ENCODE measurements at places on chromosomes 1 and 21.
A peak's percentile ranks its signal among the peaks of the same experiment; 100 is the strongest.

DNA sequence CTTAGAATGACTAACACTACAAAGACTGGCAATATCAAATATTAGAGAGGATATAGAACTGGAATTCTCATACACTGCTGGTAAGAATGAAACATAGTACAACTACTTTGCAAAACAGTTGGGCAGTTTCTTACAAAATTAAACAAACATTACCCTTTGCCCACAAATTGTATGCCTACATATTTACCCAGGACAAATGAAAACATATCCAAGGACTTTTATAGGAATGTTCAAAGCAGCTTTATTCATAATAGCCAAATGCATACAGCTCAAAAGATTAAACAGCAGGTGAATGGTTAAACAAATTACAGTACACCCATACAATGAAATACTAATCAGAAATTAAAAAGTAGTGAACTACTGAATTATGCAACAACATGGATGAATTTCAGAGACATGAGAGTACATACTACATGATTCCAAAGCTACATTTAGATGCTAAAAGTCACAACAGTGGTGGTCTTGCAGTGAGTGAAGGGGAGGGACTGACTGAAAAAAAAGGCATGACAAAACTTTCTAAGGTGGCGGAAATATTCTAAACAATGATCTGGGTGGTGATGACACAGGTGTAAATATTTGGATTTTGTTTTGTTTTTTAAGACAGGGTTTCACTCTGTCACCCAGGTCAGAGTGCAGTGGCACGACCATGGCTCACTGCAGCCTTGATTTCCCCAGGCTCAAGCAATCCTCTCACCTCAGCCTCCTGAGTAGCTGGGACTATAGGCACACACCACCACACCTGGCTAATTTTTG lies 40.4 kb downstream of the LYST start:
- no peak for DNase-seq

GRCh38 chr21:25361765-25362164 lies 245.5 kb downstream of the MRPL39 start:
- DNase-seq, result no peak

GRCh38 chr1:15501208-15502032 lies 22.6 kb downstream of the CASP9 start:
- DNase-seq, result peak; percentile 54

DNA sequence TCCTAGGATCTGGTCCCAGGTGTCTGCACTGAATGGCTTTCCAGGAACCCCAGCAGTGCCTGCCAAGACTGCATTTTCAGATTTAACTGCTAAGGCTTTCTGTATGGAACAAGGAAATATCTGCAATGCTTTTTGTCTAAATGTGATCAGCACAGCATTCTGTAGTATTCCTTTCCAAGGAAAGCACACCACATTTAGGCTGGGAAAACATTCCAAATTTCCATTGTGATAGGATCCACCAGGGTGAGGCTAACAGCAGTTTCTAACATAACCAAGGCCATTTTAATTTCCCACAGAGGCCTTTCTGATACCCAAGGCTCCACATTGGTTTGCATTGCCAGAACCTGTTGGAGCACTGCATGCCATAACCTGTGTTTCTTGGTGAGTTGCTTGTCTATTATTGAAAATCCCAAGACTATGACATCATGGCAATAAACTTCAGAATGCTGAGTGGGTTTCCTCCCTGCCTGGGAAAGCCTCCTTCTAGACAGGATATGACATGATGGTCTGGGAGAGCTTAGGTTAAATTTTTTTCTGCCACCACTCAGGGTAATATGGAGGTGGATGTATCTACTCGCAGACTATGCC lies 23.3 kb upstream of the PTGFRN start:
- peak; percentile 10 for DNase-seq

DNA sequence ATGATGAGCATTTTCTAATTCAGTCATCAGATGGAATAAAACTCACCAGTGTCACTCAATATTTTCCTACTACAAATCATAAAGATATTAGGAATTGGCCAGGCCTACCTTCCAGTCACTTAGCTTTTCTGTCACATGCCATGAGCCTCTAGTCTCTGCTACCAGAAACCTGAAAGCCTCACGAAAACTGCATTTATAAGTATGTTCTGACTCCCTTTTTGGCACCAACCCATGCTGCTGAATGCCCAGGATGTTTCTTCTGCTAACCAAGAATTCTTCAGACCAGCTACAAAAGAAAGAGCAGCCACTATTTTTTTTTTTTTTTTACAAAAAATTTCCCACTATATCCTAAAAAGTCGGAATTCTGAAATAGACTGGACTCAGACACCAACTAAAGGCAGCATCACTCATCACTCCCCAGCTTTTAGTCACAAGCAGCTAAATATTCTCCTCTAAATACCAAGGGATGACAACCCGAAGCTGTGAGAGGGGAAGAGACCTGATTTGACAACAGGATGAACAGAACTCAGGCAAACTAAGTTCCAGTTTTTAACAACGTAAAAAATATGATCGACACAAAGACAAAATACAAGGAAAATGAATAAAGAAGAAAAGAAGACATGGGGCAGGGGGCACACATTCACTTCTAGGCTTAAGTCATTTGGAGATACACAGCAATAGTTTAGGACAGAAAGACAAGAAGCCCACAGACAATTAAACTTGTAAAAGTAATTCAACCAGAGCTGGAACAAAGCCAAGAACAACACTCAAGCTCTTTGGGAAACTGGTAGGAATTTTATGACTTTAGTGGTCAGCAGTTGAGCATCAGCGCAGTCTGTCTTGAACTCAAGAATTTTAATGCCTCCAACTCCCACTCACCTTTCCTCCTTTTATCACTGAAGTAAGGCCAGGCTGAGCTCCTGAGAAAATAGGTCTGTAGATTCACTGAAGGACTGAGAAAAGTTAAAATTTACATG lies 1.7 kb downstream of the DCAF8 start:
- DNase-seq, result peak; percentile 72

DNA sequence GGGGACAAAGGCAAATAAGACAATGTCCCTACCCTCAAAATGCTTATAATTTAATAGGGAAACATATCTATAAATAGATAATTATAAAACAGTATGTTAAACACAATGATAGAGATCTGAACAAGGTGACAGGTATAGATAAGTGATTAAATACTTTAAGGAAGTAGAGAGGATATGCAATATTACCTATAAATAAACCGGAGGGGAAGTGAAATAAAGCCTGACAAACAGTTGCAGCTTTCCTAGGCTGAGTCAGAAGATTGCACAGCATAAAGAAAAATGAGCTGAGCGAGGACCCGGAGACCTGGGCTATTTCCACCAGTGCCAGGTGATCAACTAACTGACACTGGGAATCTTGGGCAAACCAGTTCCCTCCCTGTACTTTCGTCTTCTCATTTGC lies 11.5 kb upstream of the PSRC1 start:
- no peak for DNase-seq

DNA sequence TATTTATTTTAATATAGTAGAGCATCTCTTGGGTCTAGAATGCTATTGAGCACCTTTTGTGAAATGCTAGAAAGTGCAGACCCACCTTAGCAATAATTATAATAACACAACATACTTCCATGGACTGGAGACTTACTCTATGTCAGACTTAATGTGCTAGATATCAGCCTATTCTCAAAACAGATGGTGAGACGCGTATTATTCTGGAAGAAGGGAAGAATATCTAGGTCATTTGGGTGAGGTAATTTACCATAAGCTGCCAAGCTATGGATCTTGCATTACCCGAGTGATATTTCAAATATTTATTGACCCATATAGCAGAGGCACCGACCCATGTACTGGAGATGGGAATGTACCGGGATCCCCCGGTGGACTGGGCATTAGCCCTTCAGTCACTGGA lies 20.6 kb upstream of the IFNLR1 start:
- DNase-seq, result no peak

GRCh38 chr1:205247130-205247921 lies 19.6 kb downstream of the TMCC2 start:
- no peak for DNase-seq

- no peak for DNase-seq
Observed at GRCh38 chr1:106768501-106768900, 288.0 kb upstream of the PRMT6 start.

- no peak for DNase-seq
Observed at GRCh38 chr1:154941333-154942013, 5.0 kb upstream of the PMVK start.

DNA sequence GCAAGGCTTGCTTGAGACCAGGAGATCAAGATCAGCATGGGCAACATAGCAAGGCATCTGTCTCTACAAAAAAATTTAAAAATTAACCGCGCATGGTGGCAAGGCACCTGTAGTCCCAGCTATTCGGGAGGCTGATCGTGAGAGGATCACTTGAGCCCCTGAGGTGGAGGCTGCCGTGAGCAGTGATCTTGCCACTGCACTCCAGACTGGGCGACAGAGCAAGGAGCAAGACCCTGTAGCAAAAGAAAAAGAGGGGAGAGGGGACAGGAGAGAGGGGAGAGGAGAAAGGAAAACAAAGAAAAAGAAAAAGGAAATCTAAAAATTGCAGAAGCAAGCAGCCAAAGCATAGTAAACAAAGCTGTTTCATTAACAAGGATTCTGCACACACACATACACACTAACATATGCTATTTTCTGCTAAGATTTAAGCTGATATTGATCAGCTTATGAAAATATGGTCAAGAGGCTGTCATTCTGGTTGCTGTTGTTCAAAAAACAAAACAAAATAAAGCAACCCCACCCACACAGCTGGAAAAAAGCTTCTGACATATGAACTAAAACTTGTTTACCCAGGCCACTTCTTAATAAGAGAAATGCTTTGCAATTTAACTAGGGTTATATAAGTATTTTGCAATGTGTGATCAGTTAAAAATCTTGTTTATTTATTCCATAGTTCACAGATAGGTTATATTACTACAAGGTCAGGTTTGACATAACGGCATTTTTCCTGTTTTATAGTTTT lies 1.8 kb downstream of the ARNT start:
- no peak for DNase-seq

GRCh38 chr1:41666981-41667631 lies 182.6 kb upstream of the EDN2 start:
- DNase-seq, result no peak

- DNase-seq, result no peak
Observed at GRCh38 chr1:32104127-32104526, 3.7 kb upstream of the KPNA6 start.

DNA sequence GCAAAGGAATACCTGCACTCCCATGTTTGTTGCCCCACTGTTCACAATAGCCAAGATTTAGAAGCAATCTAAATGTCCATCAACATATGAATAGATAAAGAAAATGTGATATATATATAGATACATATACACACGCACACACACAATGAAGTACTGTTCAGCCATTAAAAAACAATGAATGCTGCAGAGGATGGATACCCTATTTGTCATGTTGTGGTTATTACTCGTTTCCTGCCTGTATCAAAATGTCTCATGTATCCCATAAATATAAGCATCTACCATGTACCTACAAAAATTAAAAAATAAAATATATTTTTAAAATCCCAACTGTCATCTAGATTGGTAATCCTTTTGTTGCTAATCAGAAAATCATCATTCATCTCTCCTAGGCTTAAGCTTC lies 634.8 kb upstream of the ADGRL2 start:
- DNase-seq, result no peak

GRCh38 chr1:224769452-224770335 lies 153.6 kb downstream of the CNIH3 start:
- no peak for DNase-seq

DNA sequence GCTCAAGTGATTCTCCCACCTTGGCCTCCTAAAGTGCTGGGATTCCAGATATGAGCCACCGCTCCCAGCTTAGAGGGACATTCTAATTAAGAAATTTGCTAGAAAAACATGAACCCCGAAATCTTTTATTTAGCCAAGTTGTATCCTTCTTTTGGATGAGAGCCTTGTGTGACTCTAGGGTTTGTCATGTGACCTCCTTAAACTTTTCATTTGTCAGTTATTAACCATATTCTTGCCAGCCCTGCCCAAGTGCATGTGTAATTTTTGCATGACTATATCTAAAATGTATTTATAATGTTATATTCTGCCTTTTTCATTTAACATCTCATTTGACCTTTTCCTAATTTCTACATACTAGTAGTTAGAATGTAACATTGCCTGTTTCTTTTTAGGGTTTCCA lies 1.9 kb downstream of the UTP25 start:
- DNase-seq, result peak; percentile 68

- no peak for DNase-seq
Observed at GRCh38 chr1:12615865-12616708, 1.9 kb downstream of the DHRS3 start.

GRCh38 chr1:77688939-77689338 lies 6.5 kb upstream of the ZZZ3 start:
- DNase-seq, result no peak

- no peak for DNase-seq
Observed at GRCh38 chr1:212683357-212683722, 16.3 kb downstream of the BATF3 start.

DNA sequence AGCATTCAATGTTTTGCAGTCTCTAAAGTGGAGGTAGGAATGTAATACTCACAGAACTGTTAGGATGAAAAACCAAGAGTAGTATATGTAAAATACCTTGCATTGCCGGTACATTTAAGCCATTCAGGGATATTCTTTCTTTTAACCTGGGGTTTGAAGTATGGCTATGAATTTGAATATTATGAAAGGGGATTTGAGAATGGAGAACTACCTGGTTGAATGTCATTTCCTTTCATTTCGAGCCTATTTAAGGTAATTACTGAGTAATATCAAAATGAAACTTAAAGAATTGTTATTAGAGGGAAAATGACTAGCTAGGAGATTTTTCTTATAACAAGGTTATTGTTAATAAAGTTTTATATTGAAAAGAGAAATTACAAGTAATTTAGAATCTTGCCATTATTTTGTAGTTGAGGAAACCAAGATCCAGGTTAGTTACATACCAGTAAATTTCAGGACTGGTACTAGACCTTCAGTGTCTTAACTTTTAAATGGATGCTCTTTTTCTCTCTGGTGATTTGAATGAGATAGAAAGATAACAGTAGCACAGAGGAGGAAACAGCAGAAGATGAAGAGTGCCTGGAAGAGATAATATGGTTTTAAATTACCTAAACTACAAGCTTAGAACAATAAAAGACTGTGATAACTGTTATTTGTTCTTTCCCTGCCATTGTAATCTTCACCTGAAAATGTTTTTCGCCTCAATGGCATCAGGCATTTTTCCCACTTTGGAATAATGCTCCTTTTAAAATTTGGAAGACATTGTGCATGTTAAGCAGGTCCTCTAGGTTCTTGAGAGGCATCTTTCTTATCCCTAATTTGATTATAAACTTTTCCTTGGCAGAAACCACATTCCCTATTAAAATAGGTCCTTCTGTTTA lies 103.2 kb downstream of the PKN2 start:
- no peak for DNase-seq

DNA sequence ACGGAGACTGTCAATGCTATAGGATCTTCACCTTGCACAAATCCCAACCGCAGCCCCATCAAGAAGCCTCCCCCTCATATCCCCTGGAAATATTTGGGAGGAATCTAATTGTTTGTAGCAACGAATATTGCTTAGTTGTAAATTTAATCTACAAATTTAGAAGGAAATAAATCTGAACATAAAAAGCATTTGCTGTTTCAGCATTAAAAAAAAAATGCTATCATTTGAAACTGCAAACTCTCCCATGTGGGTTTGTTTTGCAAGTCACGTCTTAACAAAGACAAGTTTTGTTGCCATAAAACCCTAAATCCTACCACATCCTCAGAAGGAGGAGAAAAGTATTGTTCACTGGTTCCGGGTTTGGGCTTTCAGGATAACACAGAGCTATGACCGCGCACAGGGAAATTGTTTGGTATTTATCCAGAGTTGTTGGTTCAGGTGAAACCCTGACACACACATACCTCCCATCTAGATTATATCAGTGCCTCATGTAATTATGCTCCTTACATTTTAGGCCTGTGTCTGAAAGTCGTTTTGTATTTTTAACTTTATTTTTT lies 279.6 kb downstream of the TM2D1 start:
- no peak for DNase-seq

All from RKO (cell line).